ENCODE measurements at places on chromosomes 6 and 20.

GRCh38 chr6:40722553-40723258 is 135.5 kb upstream of the LRFN2 start:
- DNase-seq: no peak

GRCh38 chr20:5090191-5090590 is 29.6 kb downstream of the PCNA start:
- DNase-seq: no peak

DNA sequence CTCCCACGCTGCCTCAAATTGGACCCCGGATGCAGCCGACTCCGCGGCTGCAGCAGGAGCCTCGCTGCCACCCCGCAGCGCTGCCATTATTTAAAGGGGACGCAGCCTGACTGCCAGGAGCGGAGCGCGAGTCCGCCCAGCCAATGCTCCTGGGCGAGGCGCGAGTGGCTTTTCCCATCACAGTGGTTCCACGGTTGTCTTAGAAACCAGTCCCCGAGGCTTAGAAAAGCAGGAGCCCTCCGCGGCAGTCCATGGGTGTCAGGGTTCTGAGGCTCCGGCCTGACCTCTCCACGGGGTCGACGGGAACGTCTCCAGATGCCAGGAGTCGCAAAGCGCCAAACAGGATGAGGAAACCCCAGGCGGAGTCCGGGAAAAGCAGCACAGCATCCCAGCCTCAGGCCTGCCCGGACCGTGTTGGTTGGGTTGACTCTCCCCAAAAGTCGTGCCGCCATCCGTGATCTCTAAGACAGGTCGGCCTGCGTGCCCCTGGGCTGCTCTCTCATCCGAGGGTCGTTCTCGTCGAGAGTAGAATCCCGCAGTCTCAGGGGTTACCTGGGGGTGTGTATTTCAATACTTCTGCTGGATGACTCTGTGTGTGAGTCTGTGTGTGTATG is 975.8 kb upstream of the DEFB115 start:
- no peak for DNase-seq

GRCh38 chr6:89818977-89819335 is 638 bp downstream of the MDN1 start:
- peak; percentile 58 for DNase-seq

DNA sequence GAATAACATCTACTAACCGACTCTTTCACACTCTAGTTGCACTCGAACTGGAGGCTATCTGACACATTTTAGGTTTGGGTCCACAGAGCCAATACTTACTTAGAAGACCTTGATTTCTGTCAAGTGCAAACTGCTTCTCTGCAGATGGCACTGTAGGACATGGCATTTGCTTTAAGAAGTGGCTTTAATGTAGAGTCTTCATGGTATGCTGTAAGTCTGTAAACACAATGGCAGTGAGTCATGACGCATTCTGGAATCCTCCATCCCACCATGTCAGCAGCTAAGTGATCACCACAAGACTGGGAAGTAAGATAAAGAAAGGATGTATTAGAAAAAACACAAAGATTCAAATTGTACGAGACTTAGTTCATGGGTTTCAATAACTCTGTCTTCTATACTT is 377.0 kb upstream of the NOX3 start:
- DNase-seq: peak; percentile 50

GRCh38 chr6:112116221-112116620 is 28.8 kb downstream of the FAM229B start:
- no peak for DNase-seq

DNA sequence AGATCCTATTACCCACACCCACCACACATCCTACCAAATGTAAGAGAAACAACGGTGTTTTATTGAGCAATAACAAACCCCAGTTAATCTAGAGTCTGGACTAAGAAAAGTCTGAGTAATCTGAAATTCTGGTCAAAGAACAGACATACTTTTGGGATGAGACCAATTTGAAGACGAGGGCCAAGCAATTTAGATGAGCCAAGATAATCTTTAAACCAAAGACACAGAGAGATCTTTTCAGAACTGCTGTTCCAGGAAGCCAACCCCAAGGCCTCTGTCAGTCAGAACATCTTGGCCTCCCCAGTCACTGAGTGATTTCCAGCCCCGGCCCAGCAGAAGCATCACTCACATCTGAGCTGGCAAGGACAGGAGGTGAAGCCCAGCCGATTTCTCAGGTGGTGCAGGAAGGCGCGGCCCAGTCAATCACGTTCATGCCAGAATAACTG is 118.5 kb upstream of the SYNDIG1 start:
- peak; percentile 54 for DNase-seq

GRCh38 chr6:87574237-87574804 is 15.5 kb downstream of the RARS2 start:
- no peak for DNase-seq

DNA sequence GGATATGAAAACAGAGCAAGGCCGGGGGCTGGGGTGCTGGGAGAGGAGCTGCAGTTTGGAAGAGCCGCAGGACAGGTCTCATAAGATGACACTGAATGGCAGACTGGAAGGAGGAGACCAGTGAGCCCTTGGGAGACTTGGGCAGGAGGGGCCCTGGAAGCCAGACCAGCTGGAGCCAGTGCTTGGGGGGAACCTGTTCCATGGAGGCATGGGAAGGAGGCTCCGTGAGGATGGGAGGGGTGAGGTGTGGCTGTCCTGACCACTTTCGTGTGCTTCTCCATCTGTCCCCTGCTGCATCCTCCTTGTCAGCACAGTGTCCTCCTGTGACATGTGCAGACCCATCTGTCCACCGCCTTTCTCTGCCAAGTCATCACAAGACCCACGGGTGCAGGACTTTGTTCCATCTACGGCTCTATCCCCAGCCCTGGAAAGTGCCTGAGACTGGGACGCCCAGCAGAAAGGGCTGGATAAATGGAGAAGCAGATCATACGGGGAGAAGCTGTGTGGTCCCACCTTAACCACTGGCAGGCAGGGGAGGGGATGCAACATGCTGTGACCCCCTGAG is 84.8 kb upstream of the MPC1 start:
- DNase-seq: no peak

- no peak for DNase-seq
These were observed 198.6 kb downstream of the UST start for GRCh38 chr6:148945301-148946021.

DNA sequence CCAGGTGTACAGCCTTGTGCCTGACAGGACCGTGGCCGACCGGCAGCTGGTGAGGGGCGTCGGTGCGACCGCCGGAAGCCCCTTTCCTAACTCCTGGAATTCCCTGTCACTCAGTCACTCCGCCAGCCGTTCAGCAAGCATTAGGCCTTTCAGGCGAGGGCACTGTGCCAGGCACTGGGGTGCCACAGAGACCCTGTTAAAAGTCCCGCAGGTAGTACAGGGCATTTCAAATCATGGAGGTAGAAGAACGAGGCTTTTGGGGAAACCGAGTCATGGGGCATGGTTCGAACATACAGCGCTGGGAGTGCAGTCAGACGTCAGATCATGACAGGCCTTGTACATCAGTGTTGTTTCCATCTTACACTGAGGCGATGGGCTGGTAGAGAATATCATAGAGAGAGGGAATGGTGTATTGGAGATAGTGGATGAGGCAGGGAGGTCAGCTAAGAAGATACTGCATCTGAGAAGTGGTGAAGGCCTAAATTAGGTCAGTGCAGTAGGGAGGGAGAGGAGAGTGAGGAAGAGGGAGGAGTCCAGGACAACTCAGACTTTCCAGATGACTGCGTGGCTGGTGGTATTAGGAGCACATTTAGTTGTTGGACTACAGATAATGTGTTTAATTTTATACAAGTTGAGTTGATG is 892 bp upstream of the DXO start:
- DNase-seq: peak; percentile 52

GRCh38 chr6:47164877-47165276 is 122.7 kb upstream of the ADGRF1 start:
- DNase-seq: no peak

GRCh38 chr20:37999526-38000263 is 33.6 kb downstream of the TTI1 start:
- DNase-seq: no peak

DNA sequence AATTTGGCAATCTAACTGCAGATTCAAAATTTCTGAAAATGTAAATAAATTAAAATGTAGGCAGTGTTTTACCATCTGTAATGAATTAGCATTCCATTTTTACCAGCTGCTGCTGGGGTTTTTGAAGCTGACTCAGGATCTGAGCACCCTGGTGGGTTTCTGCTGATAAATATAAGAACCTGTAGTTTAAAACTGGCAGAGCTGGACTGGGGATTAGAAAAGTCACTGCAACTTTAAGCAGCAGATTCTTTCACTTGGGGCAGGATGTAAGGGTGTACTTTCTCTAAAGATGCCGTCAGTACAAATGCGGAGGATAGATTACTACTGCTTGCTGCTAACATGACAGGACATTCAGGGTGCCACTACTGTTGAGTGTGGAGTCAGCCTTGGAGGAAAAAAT is 341.8 kb downstream of the CDKAL1 start:
- peak; percentile 57 for DNase-seq

DNA sequence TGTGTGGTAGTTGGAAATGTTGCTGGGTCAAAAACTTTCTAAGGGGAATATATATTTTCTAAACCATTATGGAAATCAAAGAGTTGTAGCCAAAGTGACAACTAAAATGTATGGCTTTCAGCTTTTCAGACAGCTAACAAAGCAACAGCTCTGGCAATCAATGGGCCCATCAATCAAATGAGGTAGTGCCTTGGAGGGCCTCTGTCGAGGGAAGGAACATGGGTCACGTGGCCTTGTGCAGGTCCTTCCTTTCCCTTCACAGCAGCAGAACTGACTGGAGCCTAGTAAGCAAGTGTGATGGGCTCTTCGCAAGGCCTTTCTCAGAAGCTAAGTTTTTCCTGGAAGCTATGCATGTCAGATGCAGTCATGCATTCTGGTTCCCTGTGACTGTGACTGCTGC is 17.9 kb downstream of the FAXC start:
- DNase-seq: no peak

DNA sequence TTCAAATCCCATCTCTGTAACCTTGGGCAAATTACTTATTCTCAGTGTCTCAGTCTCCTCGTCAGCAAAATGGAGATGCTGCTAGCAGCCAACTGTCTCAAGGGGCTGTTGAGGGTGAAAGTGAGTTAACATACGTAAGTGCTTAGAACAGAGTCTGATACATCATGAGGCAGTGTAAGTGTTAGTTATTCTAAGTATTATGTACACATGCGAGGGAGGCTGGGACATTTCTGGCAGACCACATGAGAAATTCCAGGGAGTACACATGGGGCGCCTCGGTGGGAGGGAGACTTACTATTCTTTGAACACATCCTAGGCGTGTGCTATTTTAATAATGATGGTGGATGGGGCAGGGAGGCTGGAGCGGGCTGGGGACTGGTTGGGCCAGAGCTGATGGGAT is 99.1 kb downstream of the DLGAP4 start:
- DNase-seq: no peak

DNA sequence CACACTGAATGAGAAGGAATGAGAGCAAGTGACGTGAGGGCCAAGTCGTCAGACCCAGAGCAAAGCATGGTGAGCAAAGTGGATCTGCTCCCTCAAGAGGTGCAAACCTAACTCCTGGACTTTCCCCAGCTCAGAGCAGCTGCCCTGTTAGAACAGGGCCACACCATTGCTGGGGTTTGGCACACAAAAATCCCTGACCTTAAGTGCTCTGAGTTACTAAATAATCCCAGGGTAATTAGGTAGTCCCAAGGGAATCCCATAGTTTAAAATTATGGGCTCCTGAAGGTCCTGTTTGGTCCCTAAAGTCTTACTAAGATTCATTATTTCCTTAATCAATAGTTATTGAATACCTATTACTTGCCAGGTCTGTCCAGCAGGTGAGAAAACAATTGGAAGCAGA is 165.1 kb upstream of the TNFAIP3 start:
- no peak for DNase-seq

GRCh38 chr6:87197547-87197946 is 42.2 kb downstream of the ZNF292 start:
- DNase-seq: no peak

GRCh38 chr20:4043796-4044195 is 28.4 kb upstream of the RNF24 start:
- peak; percentile 43 for DNase-seq

- no peak for DNase-seq
These were observed 50.3 kb downstream of the NPEPL1 start for GRCh38 chr20:58742668-58743566.

DNA sequence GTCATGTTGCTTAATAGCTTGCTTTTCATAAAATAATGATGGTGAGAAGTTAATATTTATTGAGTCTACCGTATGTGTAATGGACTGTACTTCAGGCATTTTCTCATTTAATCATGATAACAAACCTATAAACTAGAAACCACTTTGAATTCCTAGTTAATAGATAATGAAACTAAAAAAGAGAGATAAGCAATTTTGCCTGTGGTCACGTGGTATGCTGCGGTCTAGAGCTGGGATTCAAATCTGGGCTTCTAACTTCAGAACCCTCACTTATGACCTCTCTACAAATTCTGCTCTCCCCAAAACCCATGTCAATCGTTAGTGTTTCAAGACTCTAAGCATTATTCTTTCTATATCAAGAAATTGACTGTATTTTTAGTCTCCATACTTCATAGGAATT is 700.7 kb downstream of the PRKN start:
- no peak for DNase-seq

DNA sequence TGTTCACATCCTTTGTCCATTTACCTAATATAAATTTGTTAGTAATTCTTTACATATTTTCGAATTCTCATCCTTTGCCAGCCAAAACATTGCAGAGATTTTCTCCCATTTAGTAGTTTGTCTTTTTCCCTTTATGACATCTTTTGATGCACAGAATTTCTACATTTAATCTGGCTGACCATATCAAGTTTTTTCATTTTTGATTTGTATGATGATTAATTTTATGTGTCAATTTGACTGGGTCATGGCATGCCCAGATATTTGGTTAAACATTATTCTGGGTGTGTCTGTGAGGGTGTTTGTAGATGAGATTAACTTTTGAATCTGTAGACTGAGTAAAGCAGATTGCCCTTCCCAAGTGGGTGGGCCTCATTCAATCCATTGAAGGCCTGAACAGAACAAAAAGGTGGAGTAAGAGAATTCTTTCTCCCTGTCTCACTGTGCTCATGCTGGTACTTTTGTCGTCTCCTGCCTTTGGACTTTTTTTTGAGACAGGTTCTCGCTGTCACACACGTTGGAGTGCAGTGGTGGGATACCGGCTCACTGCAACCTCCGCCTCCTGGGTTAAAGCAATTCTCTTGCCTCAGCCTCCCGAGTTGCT is 72.1 kb upstream of the EPB41L1 start:
- DNase-seq: no peak

DNA sequence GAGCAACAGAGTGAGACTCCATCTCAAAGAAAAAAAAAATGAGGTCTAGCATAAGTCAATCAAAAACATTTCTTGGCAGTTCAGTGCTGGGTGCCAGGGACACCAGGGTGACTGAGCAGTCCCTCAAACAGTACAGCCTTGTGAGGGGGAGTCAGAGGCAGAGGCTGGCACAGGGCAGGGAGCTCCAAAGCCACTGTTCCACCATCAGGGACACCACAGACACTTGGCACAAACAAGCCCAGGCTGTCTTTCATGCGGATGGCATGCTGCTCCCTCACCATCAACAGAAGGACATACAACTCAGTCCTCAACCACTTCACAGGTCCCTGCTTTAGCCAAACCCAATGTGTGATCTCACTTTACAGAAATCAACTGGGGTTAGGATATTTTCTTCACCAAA is 36.0 kb upstream of the GRM4 start:
- no peak for DNase-seq

Measured in ELR (cell line).